ENCODE measurements at places on chromosomes 11 and 22.

DNA sequence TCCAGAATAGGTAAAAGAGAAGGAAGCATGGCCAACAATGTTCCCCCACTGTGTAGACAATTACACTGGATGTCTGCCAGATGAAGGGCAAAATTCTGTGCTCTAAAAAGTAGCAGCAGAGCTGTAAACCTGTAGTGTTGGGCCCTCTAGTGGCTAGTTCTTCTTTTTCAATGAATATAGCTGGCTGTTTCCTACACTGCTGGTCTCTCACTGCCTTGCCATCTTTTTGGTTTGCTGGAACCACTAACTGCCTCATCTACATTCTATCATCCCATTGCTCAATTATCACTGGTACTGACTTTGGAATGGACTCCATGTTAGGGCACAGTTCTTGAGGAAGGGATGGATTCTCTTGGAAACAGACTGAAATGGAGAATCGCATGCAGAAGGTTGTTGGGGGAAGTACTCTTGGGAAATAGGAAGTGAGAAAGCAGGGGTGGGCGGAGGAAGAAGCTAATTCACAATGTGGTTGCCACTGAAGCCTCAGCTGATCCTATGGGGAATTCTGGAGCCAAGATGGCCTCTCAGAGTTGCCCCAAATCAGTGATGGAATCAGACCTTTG is 17.9 kb downstream of the KCNE3 start:
- peak; percentile 58 for DNase-seq

DNA sequence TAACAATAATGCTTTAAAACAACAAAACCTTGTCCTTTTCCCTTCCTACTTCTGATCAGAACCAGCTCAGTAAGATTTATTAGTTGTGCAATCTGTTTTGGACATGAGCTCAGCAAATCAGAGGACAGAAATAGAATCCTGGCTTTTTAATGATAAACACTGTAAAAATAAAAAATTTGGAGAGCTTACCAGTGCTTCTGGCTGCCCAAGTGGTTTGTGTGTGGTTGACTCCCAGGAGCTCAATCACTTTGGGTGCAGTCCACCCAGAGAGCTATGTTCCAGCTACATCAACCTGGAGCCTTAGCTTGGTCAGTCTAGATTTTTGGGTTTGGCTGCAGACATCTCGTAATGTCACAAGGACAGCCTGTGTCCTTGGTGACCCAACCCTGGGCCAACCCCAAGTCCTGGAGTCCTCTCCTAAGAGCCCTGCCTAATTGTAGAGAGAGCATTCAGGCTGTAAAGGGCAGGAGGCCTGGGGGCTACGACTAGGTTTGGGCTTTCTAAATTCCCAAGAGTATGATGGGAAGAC is 28.5 kb downstream of the CD44 start:
- DNase-seq, result no peak

DNA sequence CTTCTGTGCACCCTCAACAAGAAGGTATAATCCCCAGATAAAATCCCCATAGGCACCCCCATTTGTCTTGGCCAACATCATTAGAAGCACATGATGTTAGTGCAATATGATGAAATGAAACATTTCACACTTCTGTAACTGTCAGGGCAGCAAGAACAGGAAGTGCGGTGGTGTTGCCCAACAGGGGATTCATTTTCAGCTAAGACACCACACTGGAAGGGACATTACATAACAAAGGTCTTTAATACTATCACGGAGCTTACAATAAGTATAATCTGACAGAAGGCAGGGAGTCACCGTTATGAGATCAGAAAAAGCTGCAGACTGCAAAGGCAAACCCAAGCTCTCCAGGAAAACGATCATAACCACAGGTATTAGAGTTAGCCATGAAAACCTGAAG is 2.0 kb downstream of the OR52W1 start:
- DNase-seq, result no peak

GRCh38 chr11:20374741-20375300 is 11.3 kb downstream of the HTATIP2 start:
- DNase-seq, result no peak

- peak; percentile 89 for DNase-seq
Measured at GRCh38 chr11:5604896-5605295, 8.5 kb downstream of the TRIM6 start.

GRCh38 chr11:33315822-33316221 is 58.6 kb downstream of the HIPK3 start:
- no peak for DNase-seq

DNA sequence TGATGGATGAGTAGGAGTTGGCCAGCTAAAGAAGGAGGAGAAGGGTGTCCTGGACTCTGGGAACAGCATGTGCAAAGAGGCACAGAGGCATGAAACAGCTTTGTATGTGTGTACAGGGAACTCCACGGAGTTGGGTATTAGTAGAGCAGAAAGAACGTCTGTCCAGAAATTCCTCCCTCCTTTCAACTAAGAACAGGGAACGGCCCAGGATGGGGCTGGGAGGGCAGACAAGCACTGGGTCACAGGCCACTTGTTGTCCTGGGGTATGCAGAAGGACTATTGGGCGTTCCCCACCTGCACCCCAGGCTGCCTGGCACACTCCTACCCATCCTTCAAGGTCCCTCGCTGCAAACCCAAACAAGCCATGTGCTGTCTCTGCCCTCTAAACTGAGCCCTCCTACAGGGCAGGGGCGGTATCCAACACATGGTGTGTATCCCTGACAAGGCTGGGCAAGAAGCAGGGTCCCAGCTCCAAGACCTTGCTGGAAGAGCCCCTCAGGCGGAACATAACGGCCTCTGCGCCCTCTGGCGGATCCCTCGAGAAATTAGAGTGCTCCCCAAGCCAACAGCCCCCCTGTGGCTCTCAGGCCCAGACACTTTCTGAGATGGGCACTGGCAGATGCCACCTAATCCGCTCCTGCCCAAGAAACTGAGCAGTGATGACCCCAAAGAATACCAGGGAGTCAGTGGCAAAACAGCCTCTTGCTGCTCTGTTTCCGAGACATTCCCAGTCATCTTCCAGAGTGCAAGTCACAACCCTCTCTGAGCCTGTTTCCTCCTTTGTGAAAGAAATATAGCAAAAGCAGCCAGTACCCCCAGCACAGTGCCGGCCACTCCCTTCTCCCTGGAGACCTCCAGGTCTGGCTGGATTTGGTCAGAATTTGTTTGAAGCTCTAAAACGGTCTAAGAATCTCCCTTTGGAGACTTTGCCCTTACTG is 1.6 kb upstream of the ELFN2 start:
- peak; percentile 76 for DNase-seq

GRCh38 chr22:29994027-29994715 is 86.1 kb upstream of the HORMAD2 start:
- DNase-seq, result no peak

- DNase-seq, result no peak
Measured at GRCh38 chr11:94120946-94121345, 7.7 kb upstream of the PANX1 start.

DNA sequence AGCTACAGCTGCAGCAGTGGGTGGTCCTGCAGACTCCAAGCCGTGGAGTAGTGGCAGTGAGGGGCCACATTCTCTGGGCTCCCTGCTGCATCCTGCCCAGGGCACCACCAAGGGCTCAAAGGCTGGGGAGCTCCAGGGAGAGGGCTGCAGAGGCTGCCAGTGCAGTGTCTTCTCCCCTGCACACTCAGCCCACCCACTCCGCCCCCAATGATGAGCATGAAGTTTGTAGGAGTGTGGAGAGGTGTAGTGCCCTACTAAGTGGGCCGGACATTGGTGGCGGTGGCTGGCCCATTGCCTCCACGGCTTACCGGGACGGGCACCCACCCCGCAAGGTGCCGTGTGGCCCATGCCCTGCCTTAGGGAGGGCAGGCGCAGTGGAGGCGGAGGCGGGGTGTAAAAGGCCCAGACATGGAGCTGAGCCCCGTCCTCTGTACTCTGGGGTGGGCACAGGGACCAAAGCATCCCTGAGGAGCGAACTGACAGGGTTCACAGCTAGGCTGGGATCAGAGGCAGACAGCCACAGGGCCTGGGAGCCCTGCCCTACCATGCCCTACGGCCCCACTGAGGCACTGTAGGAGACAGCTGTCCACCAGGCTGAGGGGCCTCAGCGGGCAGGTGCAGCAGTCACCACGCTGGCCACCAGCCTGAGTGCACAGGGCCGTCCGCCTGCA is 18.9 kb downstream of the ARVCF start:
- no peak for DNase-seq

DNA sequence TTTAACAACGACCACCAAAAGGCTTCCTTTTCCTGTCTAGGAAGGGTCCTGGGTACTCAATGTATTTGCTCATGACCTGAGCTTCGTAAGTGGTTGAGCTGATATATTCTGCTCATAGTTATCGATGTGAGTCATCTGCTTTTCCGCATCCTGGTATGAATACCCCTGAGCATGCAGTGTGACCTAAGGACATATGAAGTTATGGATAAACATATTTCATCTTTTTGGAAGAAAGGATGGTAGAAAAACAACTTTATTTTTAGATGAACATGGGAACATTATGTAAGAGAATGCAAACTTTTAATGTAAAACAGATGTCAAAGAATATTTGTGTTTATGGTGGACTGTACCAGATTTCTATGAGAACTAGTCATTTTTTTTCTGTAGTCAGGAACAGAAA is 28.4 kb downstream of the TRPC6 start:
- no peak for DNase-seq

DNA sequence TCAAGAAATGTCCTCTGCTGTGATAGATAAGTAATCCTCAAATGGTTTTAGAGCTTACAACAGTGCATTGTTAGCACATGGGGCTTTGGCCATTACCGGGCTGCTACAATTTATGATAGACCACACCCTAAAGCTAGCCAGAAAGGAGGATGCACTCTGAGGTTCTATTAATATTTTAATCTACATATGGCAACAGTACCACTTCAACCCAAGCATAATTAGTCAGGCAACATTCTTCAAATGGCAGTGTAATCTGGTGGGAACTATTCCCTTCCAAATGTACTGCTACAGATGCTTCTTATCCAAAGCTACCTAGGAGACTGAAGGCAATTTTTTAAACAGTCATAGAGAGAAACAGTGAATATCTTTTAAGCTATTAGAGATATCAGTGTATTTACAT is 697.6 kb downstream of the KCNA4 start:
- no peak for DNase-seq

DNA sequence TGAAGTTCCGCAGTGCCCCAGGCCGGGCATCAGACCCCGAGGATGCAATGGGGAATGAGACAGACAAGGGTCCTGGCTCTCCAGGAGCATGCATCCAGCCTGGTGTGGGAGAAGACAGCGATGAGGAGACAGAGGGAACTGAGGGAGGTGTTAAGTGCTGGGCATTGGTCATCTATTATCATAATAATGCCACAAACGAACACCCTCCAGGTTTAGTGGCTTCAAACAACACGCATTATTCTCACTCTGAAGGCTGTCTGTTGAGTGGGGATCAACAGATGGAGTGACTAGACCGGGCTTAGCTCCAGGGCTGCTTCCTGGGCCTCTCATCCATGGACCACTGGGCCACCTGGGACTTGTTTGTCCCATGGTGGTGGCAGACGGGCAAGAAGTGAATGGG is 48.6 kb downstream of the MCM5 start:
- no peak for DNase-seq

DNA sequence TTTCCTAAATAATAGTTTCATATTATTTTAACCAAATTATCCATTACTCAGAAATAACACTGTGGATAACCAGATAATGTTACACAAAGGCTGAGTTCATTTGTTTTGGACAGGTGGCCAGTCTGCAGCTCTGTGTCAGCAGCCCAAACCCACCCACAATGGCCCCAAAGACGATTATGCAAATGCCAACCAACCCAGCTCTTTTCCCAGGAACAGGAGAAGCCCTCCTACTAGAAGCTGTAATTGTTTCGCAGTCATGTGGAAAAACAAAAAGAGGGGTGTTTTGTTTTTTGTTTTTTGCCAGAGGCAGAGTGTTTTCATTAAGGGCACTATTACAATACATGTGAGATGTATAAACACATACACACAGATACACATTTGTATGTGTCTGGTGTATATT is 102.1 kb downstream of the FCHSD2 start:
- DNase-seq, result no peak

GRCh38 chr22:38317122-38317994 is at the start of gene CSNK1E:
TSS of gene CSNK1E (minus strand) at chr22:38317433. CDS start at chr22:38314157, 3,276 bp downstream.
- peak; percentile 84 for DNase-seq

- DNase-seq, result peak; percentile 89
Measured at GRCh38 chr22:21951931-21952465, 650 bp downstream of the PPM1F start.

DNA sequence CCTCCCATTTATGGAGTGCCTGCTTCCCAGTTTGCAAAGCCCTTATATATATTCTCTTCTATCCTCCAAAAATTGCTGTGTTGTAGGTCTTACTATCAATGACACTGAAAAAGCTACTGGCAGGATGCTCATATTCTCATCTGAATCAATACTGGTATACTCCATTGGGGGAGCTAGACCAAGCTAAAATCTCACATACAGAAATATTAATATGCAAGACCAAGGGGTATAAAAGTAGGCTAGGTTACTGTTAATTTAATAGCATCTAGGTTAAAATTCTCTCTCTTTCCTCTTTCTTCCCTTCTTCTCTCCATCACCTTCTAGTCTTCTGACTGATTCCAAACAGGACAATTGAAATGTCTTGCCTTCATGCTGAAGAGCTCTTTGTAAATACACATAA is 17.1 kb upstream of the BDNF start:
- no peak for DNase-seq

GRCh38 chr22:43144949-43145348 is 1.8 kb upstream of the MCAT start:
- no peak for DNase-seq

GRCh38 chr22:37256075-37256726 is 12.1 kb upstream of the RAC2 start:
- DNase-seq, result peak; percentile 42

DNA sequence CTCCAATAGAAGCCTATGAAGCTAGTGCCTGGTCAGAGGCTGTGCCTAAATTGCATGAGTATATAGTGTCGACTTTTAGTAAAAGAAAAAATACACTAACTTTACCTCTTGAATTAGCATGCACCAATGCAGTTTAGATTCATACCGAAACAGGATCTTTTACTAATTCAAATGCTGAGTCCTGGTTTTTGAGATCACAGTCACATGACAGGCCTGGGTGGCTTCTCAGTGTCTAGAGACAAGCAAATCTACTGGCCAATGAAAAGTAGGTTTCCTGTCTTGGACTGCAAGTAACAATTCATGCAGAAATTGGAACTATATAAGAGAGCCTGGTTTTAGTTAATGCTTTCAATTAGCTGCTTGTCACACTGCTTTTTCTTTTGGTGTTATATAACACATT is 7.2 kb downstream of the ARHGEF12 start:
- no peak for DNase-seq

GRCh38 chr11:65787649-65788622 is 1.1 kb downstream of the OVOL1 start:
- no peak for DNase-seq

- DNase-seq, result no peak
Measured at GRCh38 chr11:111379602-111380136, 594 bp upstream of the POU2AF1 start.

DNA sequence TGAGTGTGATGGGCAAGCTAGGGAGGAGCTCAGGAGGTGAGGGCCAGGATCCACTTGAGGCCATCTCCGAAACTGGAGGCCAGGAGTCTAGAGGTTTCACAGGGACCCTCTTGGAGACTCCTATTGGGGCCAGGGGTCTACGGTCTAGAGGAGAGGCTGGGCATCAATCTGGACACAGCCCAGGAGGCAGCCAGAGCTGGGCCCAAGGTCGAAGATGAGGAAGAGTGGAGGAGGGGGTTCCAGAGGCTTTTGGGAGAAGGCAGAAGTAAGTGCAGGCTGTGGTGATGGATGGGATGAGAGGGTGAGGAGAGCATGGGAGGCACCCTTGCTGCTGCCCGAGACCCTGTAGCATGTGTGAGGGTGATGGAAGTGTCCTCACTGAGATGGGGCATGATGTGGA is 56.6 kb downstream of the LRRC32 start:
- DNase-seq, result peak; percentile 35

- no peak for DNase-seq
Measured at GRCh38 chr11:86548271-86548917, 124.0 kb downstream of the ME3 start.

All from islet precursor cell (in vitro differentiated cells).